ENCODE measurements at places on chromosomes 7 and 10. TPM values are rescaled to one million over a fixed set of nuclear protein-coding genes. Genes with fewer than 3 reads are reported as not detected.

DNA sequence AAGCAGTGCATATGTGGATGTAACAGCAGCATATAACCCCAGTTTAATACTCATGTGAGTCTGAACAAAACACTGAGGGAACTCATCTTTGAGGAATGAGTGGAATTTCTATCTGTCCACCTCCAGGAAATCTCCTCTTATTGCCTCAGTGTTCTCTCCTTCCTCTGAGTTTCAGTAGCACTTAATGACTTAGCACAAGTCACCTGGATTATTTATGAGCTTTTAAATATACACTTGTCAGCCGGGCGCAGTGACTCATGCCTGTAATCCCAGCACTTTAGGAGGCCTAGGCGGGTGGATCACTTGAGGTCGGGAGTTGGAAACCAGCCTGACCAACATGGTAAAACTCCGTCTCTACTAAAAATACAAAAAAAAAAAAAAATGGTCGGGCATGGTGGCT lies 4.3 kb downstream of the LRRC20 start:
- peak; percentile 37 for DNase-seq

GRCh38 chr10:33410096-33410859 lies 75.8 kb upstream of the NRP1 start:
- no peak for DNase-seq

DNA sequence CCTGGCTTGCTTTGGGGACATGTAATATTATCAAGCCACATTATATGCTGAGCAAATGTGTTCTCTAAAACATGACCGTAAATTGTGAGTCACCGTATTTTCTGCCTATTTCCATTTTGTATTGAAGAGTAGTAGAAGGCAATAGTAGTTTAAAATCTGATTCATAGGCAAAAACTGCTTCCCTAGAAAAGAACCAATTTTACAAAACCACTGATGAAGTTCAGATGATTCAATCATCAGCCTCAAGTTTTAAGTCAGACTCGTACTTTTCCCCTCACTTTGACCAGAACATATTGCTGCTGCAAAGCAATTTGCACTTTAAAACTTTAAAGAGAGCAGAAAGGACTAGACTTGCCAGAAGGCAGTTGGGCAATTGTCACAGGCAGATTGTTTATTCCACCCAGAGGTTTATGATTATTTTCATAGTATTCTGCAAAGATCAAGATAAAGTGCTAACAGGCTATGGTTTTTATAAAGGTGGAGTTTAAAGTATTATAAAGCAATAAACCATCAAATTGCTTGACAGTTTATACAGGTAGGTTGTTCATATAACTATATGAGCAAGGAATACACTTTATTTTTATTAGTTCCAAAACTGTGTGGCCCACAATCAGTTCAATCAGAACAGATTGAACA lies 168.2 kb downstream of the ETV1 start:
- no peak for DNase-seq

DNA sequence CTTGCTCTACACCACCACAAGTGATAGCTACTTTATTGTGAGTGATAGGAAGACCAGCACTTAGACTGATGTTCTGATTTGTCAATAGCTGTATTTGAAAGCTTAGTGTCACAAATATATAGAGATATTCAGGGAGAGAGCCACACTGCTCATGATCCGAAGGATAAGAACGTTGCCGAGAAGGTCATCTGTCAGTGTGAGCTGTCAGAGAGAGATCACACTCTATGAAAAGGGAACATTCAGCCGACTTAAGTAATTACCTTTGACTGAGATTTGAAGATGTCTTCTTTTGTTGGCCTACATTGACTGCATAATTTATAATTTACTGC lies 322.6 kb downstream of the TFEC start:
- no peak for DNase-seq

DNA sequence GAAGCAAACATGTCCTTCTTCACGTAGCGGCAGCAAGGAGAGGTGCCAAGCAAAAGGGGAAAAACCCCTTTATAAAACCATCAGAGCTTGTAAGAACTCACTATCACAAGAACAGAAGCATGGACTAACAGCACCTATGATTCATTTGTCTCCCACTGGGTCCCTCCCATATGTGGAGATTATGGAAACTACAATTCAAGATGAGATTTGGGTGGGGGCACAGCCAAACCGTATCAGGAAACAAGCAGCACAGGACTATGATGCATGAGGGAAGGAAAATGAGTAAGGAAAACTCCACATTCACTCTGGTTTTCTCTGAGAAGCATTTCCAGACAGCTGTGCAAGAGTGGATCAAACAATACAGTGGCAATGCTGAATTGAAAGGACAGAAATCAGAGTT lies 81.6 kb downstream of the RSU1 start:
- no peak for DNase-seq

- DNase-seq = peak; percentile 49
These were observed 4.1 kb upstream of the TAS2R5 start for GRCh38 chr7:141785706-141786552.

GRCh38 chr7:108045154-108045553 lies 42.2 kb upstream of the LAMB1 start:
- no peak for DNase-seq

- no peak for DNase-seq
These were observed 120.0 kb downstream of the SGMS1 start for GRCh38 chr10:50503661-50504320.

DNA sequence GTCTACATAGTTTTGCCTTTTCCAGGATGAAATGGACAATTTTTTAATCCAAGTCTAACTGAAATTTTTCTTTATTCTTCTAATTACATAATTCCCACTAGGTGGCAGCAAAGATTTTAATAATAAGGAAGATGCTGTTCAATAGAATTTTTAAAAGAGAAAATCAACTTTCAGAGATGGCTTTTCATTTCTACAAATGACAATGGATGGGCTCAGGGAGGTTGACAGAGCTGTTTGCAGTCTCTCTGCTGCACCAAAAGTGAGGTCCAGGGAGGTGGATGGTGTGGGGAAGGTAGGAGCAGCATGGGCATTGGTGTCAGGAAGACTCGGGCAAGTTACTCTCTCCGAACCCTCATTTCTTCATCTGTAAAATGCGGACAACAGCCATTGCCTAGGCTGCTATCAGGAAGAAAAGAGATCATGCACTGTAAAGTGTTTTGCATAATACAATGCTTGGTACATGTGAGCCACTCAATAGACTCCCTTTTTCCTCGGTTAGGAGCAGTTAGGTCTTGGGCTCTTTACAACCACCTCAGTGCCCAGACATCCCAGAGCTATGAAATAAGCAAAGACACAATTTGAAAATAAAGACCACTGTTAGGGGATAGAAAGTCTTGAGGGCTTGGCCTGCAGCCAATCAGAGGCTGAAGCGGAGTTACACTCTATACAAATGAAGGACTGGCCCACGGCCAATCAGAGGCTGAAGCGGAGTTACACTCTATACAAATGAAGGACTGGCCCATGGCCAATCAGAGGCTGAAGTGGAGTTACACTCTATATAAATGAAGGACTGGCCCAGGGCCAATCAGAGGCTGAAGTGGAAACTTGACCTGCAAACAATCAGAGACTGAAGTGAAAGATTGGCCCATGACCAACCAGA lies 107.1 kb downstream of the ABLIM1 start:
- peak; percentile 46 for DNase-seq

- DNase-seq = no peak
These were observed 89.0 kb downstream of the CH25H start for GRCh38 chr10:89118091-89118490.

DNA sequence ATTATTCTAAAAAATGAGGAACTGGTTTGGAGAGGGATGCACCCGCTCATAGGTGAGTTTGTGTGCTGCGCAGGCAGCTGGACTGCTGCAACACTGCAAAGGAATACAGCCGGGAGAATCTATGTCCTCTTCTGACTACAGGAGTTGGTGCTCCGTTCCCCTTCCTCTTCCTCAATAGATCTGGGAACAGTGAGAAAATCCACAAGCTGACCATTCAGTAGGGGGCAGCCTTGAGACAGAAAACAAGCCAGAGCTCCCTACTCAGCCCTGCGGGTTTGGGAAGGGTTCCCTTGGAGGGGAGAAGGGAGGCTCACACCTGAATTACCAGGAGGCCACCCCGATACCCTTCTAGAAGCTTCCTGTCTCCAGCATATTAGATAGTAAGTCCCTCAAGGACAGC lies 87.3 kb upstream of the FOXI2 start:
- peak; percentile 7 for DNase-seq

- no peak for DNase-seq
These were observed 15.7 kb downstream of the GRID1 start for GRCh38 chr10:86350897-86351296.

DNA sequence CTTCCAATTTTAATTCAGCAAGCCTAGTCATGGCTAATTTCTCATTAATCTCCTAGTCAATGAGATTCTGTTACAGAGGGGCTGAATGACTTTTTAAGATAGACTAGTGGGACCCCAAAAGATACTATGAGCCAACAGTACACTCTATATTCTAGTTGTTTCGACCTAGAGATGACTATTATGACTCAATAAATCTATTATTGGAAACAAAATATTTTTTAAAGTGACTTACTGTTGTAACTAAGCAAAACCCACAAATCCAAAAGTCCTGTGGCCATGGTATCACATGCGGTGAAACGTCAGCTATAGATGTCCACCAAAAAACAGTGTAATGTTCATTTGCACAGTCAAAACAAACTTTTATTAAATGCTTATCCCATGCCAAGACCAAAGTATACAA lies 95.3 kb upstream of the ADO start:
- no peak for DNase-seq

- no peak for DNase-seq
These were observed 32.3 kb downstream of the ORC5 start for GRCh38 chr7:104175361-104175984.

- no peak for DNase-seq
These were observed 83.1 kb downstream of the CHN2 start for GRCh38 chr7:29277436-29278215.

DNA sequence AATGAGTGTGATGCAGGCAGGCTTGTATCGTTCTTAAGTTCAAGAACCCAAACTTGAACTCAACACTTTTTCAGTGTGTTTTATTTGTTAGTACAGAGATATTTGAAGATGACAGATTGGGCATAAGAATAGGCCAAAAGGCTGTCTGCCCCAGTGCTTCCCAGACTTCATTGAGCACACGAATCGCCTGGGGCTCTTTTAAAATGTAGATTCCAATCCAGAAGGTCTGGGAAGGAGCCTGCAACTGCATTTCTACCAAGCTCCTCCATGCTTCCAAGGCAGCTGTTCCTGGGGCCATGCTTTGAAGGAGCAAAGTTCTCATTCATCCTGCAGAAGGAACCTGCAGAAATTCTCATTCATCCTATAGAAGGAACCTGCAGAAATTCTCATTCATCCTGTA lies 114.5 kb upstream of the INSYN2A start:
- DNase-seq = no peak

DNA sequence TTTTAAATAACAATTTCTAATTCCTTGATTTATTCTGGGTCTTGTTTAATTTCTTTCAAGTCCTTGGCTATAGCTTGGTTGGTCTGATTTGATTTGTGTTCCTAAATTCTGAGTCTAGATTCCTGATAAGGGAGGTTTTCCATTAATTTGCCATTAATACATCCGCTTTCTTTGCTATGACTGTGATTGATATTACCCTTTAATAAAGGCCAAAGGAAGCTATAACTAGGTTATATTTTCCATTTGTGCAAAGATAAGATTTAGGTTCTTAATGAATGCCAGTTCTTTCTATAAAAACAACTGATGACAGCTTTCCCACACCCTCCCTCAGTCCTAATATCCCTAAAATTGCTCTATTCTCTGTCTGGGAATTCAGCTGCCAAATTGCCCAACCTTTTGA lies 28.2 kb downstream of the NDUFB2 start:
- no peak for DNase-seq

DNA sequence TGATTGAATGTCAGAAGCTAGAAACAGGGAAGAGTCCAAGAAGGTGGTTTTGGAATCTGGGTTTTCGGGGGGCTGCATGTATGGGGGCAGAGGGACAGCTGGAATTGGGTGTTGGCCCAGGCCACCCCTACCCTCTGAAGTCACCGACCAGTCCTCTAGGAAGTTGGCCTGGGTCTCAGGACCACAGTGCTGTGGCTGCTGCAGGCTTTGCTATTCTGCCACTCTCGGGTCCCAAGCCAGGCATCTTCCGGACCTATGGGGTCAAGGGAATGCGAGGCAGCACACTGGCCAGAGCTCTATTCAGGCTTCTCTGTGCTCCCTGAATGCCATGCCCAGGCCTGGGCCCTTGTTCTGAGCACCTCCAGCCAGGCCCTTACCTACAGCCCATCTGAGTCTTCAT lies 13.2 kb downstream of the FGF8 start:
- DNase-seq = no peak

DNA sequence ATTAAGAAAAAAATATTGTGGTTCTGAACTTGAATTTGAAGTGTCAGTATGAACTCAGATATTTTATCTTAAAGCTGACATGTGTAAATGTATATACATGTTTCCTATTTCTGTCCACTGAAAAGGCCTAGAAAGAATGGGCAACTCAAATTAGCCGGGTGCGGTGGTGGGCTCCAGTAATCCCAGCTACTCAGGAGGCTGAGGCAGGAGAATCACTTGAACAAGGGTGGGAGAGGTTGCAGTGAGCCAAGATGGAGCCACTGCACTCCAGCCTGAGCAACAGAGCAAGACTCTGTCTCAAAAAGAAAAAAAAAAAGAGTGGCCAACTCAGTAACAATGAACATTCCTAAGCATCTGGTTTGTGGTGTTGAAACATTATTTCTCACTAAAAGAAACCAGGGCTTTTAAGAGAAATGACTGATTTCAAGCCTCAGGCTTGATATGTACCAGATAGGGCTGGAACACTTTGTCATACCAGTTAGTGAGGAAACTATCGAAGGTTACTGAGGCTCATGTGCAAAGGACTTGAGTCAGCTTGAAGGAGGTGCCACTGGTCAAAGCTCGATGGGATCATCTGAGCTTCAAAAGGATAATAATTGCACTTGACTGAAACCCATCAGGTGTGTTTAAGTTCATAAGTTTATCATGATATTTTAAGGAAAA lies 40.5 kb downstream of the AOAH start:
- no peak for DNase-seq

DNA sequence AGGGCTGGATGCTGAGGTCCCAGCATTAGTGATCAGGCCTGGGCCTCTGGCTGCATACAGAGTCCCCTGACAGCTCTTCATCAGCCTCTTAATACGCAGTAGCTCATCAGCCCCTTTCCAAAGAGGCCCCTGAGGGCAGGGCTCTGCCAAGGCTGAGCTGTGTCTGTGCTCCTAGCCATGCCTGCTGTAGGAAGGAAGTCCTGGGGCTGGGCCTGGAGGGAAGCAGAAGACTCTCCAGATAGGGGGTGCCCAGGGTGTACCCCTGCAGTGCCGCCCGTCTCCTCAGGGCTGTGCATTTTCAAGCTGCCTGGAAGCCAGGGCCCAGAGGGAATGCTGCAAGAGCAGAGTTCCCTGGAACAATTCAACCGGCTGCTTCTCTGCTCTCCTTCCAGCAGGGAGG lies 7.3 kb upstream of the RET start:
- no peak for DNase-seq

- DNase-seq = no peak
These were observed 656 bp downstream of the ASIC3 start for GRCh38 chr7:151048911-151049463.

Gene GDF2
- not detected for total RNA-seq

Gene ADCY1
- 2.3 TPM for total RNA-seq

Gene RASSF4
- total RNA-seq = 0.63 TPM

Gene PRF1
- not detected for total RNA-seq

Gene VSTM2A
- total RNA-seq = not detected

Gene MRC1
- total RNA-seq = 0.14 TPM
